ENCODE measurements at places on chromosomes 7 and 10.

DNA sequence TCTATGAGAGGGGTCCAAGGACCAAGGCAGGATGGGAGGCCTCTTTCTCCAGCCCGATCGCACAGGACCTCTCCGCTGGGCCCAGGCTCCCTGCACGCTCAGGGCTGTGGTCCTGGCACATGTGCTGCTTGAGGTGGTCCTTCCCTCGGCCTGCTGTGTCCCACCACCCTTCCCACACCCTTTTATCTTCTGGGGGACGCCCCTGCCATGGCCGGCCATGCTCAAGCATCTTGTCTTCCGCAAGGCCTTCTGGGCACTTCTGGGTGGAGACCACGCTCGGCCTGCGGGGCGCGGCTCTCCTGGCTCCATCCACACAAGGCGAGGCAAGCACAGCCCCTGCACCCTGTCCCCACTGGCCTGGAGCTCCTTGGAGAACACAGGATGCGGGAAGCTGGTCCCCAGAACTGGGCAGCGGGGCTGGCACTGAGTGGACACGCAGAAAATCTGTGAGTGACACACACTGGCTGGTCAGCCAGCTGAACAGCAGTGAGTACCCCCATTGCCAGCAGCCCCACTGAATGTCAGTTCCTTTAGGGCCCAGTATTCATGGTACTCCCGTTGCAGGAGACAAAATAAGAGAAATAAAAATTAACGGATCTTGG, 115.9 kb downstream of the TCERG1L start:
- DNase-seq, result no peak

GRCh38 chr10:5743736-5744135, 59.1 kb downstream of the TASOR2 start:
- DNase-seq, result no peak

GRCh38 chr10:95790982-95791381, 35.0 kb downstream of the ENTPD1 start:
- DNase-seq, result no peak

- no peak for DNase-seq
Measured at GRCh38 chr10:2791774-2792443, 275.4 kb upstream of the PFKP start.

- DNase-seq, result no peak
Measured at GRCh38 chr10:127417031-127417430, 132.1 kb upstream of the NPS start.

- no peak for DNase-seq
Measured at GRCh38 chr7:94239661-94240234, 154.9 kb upstream of the COL1A2 start.

DNA sequence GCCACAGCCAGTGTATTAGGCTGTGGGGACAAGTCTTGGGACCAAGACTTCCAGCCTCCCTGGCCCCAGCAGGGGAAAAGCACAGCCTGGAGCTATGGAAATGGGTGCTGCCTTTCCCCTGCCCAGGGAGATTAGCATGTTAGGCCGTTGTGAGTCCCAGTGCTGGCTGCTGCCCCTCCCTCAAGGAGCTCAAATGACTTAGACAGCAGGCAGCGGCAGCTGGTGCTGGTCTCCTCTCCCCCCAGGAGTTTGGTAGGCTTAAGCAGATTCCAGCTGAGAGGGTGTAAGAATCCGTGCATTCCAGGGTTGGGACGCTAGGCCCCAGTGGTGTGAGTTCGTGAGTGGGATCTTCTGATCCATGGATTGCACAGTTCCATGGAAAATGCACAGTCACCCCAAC, 301.5 kb upstream of the PHF14 start:
- DNase-seq, result no peak

DNA sequence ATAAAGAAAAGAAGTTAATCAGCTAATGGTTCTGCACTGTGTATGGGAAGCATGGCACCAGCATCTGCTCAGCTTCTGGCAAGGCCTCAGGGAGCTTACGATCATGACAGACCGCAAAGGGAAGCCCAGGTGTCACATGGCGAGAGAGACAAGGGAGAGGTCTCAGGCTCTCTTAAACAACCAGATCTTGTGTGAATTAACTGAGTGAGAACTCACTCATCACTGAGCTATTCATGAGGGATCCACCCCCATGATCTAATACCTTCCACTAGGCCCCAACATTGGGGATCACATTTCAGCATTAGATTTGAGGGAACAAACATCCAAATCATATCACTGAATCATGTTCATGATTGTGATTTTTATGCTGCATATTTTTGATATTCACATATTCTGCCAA, 5.8 kb downstream of the USP54 start:
- no peak for DNase-seq

Data from GM13976 (cell line).